ENCODE measurements at places on chromosomes 6 and 20.

- DNase-seq: no peak
Measured at GRCh38 chr6:28996844-28997510, 8.1 kb downstream of the ZNF311 start.

- no peak for DNase-seq
Measured at GRCh38 chr6:146972546-146972945, 231.7 kb upstream of the STXBP5 start.

GRCh38 chr6:44339763-44340625 lies 2.5 kb upstream of the SPATS1 start:
- DNase-seq: no peak

DNA sequence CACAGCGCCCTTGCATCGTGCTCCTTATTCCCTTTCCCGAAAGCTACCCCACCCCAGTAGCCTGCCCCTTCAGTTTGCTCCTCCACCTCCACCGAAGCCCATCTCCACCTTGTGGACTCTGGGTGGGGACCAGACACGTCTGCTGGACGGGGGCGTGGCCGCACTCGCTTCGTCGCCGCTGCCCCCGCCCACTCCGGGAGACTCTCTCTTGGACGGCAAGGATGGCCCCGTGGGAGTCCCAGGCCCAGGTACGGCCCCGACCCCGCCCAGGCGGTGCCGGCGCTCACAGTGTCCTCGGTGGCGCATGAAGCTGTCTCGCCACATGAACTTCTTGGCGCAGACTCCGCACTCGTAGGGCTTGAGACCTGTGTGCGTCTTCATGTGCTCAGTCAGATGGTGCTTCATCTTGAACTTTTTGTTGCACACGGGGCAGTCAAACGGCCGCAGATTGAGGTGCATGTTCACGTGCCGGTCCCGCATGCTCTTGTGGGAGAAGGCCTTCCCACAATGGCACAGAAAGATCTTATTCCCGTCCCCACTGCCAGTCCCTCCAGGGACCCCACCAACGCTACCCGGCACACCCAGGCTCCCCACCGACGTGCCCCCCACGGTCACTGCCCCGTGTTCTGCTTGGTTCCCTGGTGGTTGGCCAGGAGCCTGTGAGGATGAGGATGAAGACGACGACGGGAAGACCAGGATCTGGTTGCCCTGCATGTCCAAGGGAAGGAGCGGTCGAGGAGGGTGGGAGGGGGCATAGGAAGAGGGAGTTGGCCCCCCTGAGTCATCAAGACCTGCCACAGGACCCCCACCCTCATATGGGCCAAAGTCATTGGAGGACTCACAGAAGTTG lies 1.3 kb upstream of the TAPBP start:
- peak; percentile 33 for DNase-seq

GRCh38 chr6:29651413-29652197 lies 5.3 kb upstream of the MOG start:
- DNase-seq: peak; percentile 49

DNA sequence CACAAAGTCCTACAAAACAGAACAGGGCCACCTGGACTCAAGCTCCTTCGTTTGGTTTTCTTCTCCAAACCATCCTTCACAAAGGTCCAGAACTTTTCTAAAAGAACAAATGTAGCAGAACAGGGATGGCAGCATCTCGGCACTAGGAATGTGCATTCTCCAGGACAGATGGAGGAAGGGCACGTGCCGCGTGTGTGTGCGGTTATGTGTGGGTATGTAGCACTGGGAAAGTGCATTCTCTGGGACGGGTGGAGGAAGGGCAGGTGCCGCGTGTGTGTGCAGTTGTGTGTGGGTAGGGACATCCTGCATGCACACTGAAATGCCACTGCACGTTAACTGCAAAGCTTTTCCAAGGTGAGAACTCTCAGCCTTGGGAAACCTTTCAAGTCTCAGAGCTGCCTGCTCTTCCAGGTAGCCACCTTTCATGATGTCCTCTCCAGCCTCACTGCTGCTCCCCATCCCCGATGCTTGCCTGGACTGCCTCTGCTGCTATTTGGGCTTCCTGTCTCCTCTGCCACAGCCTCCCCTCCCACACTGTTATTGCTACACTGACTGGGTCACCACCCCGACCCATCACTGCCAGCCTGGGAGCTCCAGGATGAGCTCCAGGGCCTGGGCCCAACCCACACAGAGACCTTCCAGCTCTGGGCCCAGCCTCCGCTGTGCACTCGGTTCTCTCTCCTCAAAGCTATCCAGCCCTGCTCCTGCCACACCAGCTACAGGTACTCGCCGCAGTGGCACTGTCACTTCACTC lies 47.6 kb downstream of the EZR start:
- DNase-seq: peak; percentile 45

- DNase-seq: no peak
Measured at GRCh38 chr6:56311061-56311460, 63.7 kb upstream of the COL21A1 start.

Measured in CD4-positive, alpha-beta T cell treated with Interleukin-12 subunit alpha and Interleukin-12 subunit beta, for 1 hour (primary cell).